Osteocyte (in vitro differentiated cells): ENCODE measurements at places on chromosomes 2 and 18. TPM values are rescaled to one million over a fixed set of nuclear protein-coding genes. Genes with fewer than 3 reads are reported as not detected.
A peak's percentile ranks its signal among the peaks of the same experiment; 100 is the strongest.

DNA sequence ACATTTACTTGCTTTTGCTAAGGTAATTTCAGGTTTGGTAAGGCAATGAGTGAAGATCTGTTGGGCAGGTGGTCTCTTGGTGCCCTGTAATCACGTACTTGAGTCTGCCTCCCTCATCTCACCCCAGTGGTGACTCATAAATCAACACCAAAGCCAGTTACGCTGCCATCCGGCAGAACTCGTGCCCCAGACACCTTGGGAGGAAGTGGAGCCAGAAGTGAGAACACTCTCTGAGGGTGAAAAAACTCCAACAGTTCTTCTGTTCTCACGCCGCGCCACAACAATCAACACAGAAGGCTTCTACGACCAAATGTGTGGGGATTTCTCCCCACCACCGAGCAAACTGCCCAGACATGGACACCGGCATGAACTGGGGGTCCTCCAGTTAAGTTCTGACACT is 206.2 kb downstream of the ARL4C start:
- no peak for DNase-seq
- no peaks in the 10 kb centered on the region for H3K36me3 ChIP-seq
- peaks cover 36% of the 10 kb centered on the region for H3K4me1 ChIP-seq
- no peaks in the 10 kb centered on the region for H3K27me3 ChIP-seq

ST6GAL2 gene
- 132 and 139 TPM in 2 replicates for total RNA-seq

GRCh38 chr2:100407563-100407962 is 9.9 kb downstream of the CHST10 start:
- no peak for DNase-seq
- no peaks in the 10 kb centered on the region for H3K4me1 ChIP-seq
- H3K27me3 ChIP-seq: no peaks in the 10 kb centered on the region
- peaks cover 16% of the 10 kb centered on the region for H3K36me3 ChIP-seq
- H3K4me3 ChIP-seq: no peak overlapping the region
- no peak overlapping the region for H3K27ac ChIP-seq

TDRD15 gene
- not detected in 2 replicates for total RNA-seq

GRCh38 chr2:204989877-204990276 is 444.6 kb downstream of the PARD3B start:
- H3K4me1 ChIP-seq: no peaks in the 10 kb centered on the region
- H3K4me3 ChIP-seq: no peak overlapping the region
- no peaks in the 10 kb centered on the region for H3K36me3 ChIP-seq
- H3K27me3 ChIP-seq: no peaks in the 10 kb centered on the region

CFAP65 gene
- total RNA-seq: not detected in 2 replicates

- no peak overlapping the region for H3K4me3 ChIP-seq
- no peak for DNase-seq
- no peaks in the 10 kb centered on the region for H3K27me3 ChIP-seq
These were observed 30.3 kb downstream of the TEX44 start for GRCh38 chr2:231622963-231623362.

- no peaks in the 10 kb centered on the region for H3K36me3 ChIP-seq
- peaks cover 2% of the 10 kb centered on the region for H3K27me3 ChIP-seq
- no peak overlapping the region for H3K27ac ChIP-seq
- H3K4me1 ChIP-seq: no peaks in the 10 kb centered on the region
These were observed 150.5 kb downstream of the ALK start for GRCh38 chr2:29770846-29771245.

DNA sequence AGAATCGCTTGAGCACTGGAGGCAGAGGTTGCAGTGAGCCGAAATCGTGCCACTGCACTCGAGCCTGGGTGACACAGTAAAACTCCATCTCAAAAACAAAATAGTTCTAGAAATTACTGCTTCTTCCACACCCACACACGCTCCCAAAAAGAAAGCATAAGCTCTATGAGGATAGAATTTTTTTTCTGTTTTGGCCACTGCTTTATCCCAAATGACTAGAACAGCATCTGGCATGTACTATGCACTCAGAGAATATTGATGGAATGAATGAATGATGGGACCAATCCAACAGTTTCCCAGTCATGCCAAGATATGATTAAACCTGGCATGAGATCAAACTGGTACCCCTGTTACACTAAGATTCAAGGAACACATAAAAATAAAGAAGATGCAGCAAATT is 455.4 kb upstream of the CHAC2 start:
- no peaks in the 10 kb centered on the region for H3K27me3 ChIP-seq
- H3K27ac ChIP-seq: no peak overlapping the region
- no peaks in the 10 kb centered on the region for H3K36me3 ChIP-seq

UGT1A4 gene
- total RNA-seq: not detected in 2 replicates

- peaks cover 4% of the 10 kb centered on the region for H3K36me3 ChIP-seq
- peaks cover 49% of the 10 kb centered on the region for H3K4me1 ChIP-seq
- peak overlapping the region; percentile 64 for H3K4me3 ChIP-seq
- no peak for DNase-seq
These were observed 91.9 kb upstream of the STK17B start for GRCh38 chr2:196263181-196263747.

GRCh38 chr2:12207491-12207890 is 461.1 kb downstream of the LPIN1 start:
- peaks cover 18% of the 10 kb centered on the region for H3K4me1 ChIP-seq
- no peak overlapping the region for H3K27ac ChIP-seq
- DNase-seq: no peak
- H3K36me3 ChIP-seq: no peaks in the 10 kb centered on the region
- no peaks in the 10 kb centered on the region for H3K27me3 ChIP-seq

GRCh38 chr2:1804865-1805264 is 60.5 kb upstream of the PXDN start:
- no peak overlapping the region for H3K27ac ChIP-seq
- no peaks in the 10 kb centered on the region for H3K4me1 ChIP-seq
- no peak for DNase-seq
- no peak overlapping the region for H3K4me3 ChIP-seq
- no peaks in the 10 kb centered on the region for H3K36me3 ChIP-seq

GRCh38 chr2:28835781-28836180 is 25.1 kb downstream of the SPDYA start:
- DNase-seq: no peak
- peaks cover 10% of the 10 kb centered on the region for H3K4me1 ChIP-seq
- no peaks in the 10 kb centered on the region for H3K36me3 ChIP-seq

ERBB4 gene
- total RNA-seq: 2.5 and 2.8 TPM in 2 replicates

AMER3 gene
- not detected in 2 replicates for total RNA-seq

GRCh38 chr2:99636144-99637034 is 146.6 kb upstream of the REV1 start:
- H3K27ac ChIP-seq: peak overlapping the region; percentile 43
- no peaks in the 10 kb centered on the region for H3K27me3 ChIP-seq
- H3K4me1 ChIP-seq: peaks cover 23% of the 10 kb centered on the region
- no peak for DNase-seq
- no peak overlapping the region for H3K4me3 ChIP-seq

NAGK gene
- 157 and 161 TPM in 2 replicates for total RNA-seq

- H3K27me3 ChIP-seq: no peaks in the 10 kb centered on the region
- no peak for DNase-seq
- peaks cover 8% of the 10 kb centered on the region for H3K36me3 ChIP-seq
- H3K4me3 ChIP-seq: no peak overlapping the region
- peaks cover 23% of the 10 kb centered on the region for H3K4me1 ChIP-seq
These were observed 231.5 kb downstream of the SLC8A1 start for GRCh38 chr2:40220177-40220925.

SLC23A3 gene
- 2.8 and 5.2 TPM in 2 replicates for total RNA-seq

CDK15 gene
- 0.47 and 0.70 TPM in 2 replicates for total RNA-seq

DNA sequence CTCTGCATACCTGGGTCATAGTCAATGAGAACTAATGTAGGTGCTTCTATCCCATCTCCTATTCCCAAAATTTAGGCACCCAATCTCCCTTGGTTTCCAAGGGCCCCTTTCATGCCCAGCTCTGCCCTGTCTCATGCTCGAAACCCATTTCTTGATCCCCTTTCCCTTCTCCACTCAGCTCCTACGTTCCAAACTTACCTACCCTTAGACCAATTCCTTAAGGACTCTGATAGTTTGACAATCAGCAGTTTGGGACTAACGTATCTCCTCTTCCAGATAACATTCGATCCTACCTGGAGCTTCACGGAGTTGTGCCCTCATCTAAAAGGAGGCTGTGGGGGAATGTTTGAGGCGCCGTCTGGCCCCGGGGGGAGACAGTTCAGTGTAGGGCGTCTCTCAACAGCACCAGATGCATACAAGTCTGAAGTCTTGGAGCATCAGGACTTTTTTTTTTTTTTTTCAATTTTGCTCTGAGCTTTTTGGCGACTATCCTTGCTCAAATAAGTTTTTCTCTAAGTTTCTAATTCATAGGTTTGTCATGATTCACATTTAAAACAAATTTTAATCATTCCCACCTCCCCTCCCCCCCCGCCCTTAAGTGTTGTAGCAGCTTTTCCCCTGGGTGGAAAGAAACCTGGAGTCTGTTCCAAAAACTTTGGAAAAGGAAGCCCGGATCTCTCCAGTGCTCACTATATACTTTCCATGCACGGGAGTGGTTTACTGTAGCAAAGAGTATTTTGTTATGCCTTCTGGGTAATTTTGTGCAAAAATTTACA is 141.2 kb upstream of the LGALSL start:
- no peak overlapping the region for H3K4me3 ChIP-seq
- H3K27ac ChIP-seq: no peak overlapping the region
- DNase-seq: no peak
- H3K27me3 ChIP-seq: peaks cover 9% of the 10 kb centered on the region
- H3K36me3 ChIP-seq: peaks cover 3% of the 10 kb centered on the region

DNA sequence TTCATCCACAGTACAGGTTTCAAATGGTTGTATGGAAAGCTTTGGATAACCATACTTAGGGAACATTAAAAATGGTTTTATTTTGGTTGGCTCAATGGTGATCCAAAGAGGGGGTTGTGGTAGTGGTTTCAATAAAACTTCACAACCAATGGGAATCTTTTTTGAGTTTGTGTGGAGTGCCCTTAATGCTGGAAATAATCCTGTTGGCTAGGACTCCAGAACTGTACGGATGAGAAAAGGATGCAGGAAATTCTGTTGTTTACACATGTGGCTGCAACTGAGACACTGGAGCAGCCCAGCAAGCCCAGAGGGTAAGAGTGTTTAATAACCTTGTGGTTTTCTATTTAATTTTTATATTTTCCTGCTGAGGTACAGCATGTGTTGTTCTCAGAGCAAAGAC is at the start of gene CCDC102B:
Gene CCDC102B, plus strand, starts transcription at position 210 of the 400 bp plus-strand sequence. CDS start 38,684 bp downstream, outside the sequence.
- H3K36me3 ChIP-seq: peaks cover 1% of the 10 kb centered on the region
- no peak within 1 kb of the TSS for H3K4me3 ChIP-seq
- H3K27ac ChIP-seq: no peak within 1 kb of the TSS
- H3K4me1 ChIP-seq: peaks cover 26% of the 10 kb centered on the region
- no peak for DNase-seq

PHOSPHO2 gene
- 4.8 and 5.3 TPM in 2 replicates for total RNA-seq

- no peak overlapping the region for H3K4me3 ChIP-seq
- H3K36me3 ChIP-seq: no peaks in the 10 kb centered on the region
- DNase-seq: peak; percentile 72
- no peaks in the 10 kb centered on the region for H3K4me1 ChIP-seq
- no peak overlapping the region for H3K27ac ChIP-seq
These were observed 496.1 kb upstream of the MYT1L start for GRCh38 chr2:2827046-2827636.

- no peak overlapping the region for H3K4me3 ChIP-seq
- no peaks in the 10 kb centered on the region for H3K36me3 ChIP-seq
- no peak for DNase-seq
- no peaks in the 10 kb centered on the region for H3K4me1 ChIP-seq
- H3K27ac ChIP-seq: no peak overlapping the region
These were observed 530.3 kb upstream of the FSIP2 start for GRCh38 chr2:185208261-185208660.

SETBP1 gene
- 69.3 and 80.0 TPM in 2 replicates for total RNA-seq

- no peak overlapping the region for H3K27ac ChIP-seq
- no peak for DNase-seq
- H3K4me1 ChIP-seq: peaks cover 2% of the 10 kb centered on the region
- no peak overlapping the region for H3K4me3 ChIP-seq
- no peaks in the 10 kb centered on the region for H3K36me3 ChIP-seq
These were observed 21.6 kb upstream of the SLC35G4 start for GRCh38 chr18:11587846-11588245.

SH3RF3 gene
- total RNA-seq: 79.4 and 84.4 TPM in 2 replicates

- no peak overlapping the region for H3K27ac ChIP-seq
- no peak overlapping the region for H3K4me3 ChIP-seq
- H3K36me3 ChIP-seq: no peaks in the 10 kb centered on the region
- no peak for DNase-seq
- peaks cover 4% of the 10 kb centered on the region for H3K27me3 ChIP-seq
These were observed 24.0 kb upstream of the NCL start for GRCh38 chr2:231488331-231488730.

DNA sequence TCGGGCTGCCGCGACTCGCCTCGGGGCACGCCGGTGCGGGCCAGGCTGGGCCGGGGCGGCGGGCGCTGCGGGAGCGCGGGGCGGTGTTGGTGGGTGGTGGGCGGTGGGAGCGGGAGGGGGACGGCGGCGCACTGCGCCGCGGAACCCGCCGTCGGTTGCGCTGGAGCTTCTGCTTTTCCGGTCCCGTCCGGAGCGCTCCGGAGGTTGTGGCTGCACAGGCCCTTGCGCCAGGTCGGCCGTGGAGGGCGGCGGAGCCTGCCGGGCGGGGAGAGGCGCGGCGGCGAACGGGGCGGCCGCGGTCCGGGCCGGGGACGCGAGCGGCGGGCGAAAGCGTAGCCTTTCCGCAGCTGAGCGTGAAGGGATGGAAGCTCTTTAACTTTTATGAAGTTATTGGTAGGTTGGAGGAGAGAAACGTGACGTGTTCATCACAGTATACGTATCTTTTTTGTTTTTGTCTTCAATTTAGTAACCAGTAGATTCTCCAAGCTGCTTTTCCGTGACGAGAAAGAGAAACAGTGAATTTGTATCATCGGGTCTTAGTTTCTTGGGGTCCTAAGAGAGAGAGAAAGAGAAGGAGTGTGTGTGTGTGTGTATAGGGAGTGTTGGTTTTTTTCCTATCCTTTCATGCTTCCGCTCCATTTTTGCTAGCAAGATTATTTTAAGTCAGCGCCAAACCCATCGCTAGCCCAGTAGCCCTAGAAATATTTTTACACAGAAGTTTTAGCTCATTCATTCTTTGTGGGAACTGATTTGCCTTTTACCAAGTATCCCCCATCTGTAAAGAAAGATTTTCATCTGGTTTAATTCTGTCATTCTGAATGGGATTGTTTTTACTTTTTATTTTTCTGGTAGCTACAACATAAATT is 535 bp downstream of the ATG4B start:
- H3K27me3 ChIP-seq: no peaks in the 10 kb centered on the region
- peaks cover 44% of the 10 kb centered on the region for H3K4me1 ChIP-seq
- DNase-seq: no peak
- peak overlapping the region; percentile 60 for H3K27ac ChIP-seq
- H3K4me3 ChIP-seq: peak overlapping the region; percentile 89
